Cardiac atrium fibroblast (primary cell): ENCODE measurements at places on chromosomes 7 and 10. TPM values are rescaled to one million over a fixed set of nuclear protein-coding genes. Genes with fewer than 3 reads are reported as not detected.

Gene AZGP1
- total RNA-seq = not detected in 2 replicates

Gene FAM131B
- total RNA-seq = 0.36 and 0.97 TPM in 2 replicates

Gene TMEM236
- total RNA-seq = under 0.01 TPM in 1 of 2 replicates, not detected in the other

Gene OR2F1
- not detected in 2 replicates for total RNA-seq

Gene PIK3AP1
- total RNA-seq = not detected in 2 replicates

Gene LEP
- under 0.01 and 0.16 TPM in 2 replicates for total RNA-seq

Gene ESYT2
- total RNA-seq = 67.0 and 72.3 TPM in 2 replicates

Gene SEC23IP
- 18.4 and 25.3 TPM in 2 replicates for total RNA-seq

Gene TMEM130
- total RNA-seq = 0.97 and 1.1 TPM in 2 replicates

Gene POU6F2
- not detected in 2 replicates for total RNA-seq

Gene ATOH7
- total RNA-seq = not detected in 2 replicates

Gene GNAI1
- 37.2 and 42.3 TPM in 2 replicates for total RNA-seq

Gene GPR85
- total RNA-seq = 0.16 TPM in 1 of 2 replicates, not detected in the other

Gene WNT8B
- total RNA-seq = not detected in 2 replicates

Gene SPDYE11
- total RNA-seq = not detected in 2 replicates

Gene NPSR1
- not detected in 2 replicates for total RNA-seq

Gene EVX1
- total RNA-seq = not detected in 2 replicates

Gene LRRC4
- total RNA-seq = under 0.01 and 0.72 TPM in 2 replicates

Gene CDK5
- total RNA-seq = 9.2 and 13.0 TPM in 2 replicates

Gene CLDN3
- total RNA-seq = not detected in 2 replicates

Gene TAS2R41
- total RNA-seq = not detected in 2 replicates

Gene DRGX
- not detected in 2 replicates for total RNA-seq

Gene ADCY1
- 0.36 and 0.49 TPM in 2 replicates for total RNA-seq

Gene CYP2C18
- not detected in 2 replicates for total RNA-seq

Gene SEMA3D
- 0.49 and 1.3 TPM in 2 replicates for total RNA-seq

Gene RBM20
- total RNA-seq = not detected in 2 replicates

Gene PCGF6
- total RNA-seq = 7.6 and 7.9 TPM in 2 replicates

Gene SERPINE1
- total RNA-seq = 2,658 and 2,684 TPM in 2 replicates

Gene ZNF467
- 4.1 and 8.1 TPM in 2 replicates for total RNA-seq

Gene FAM3C
- 56.3 and 74.8 TPM in 2 replicates for total RNA-seq

Gene ERCC6
- 35.4 and 58.8 TPM in 2 replicates for total RNA-seq

Gene SLC16A9
- total RNA-seq = 0.65 TPM in 1 of 2 replicates, not detected in the other

Gene PRSS37
- total RNA-seq = not detected in 2 replicates

Gene TACC2
- total RNA-seq = 5.2 and 7.9 TPM in 2 replicates

Gene ACBD7
- 0.16 and 0.18 TPM in 2 replicates for total RNA-seq

Gene WIPF3
- total RNA-seq = not detected in 2 replicates

Gene CFAP58
- total RNA-seq = under 0.01 TPM in 1 of 2 replicates, not detected in the other
